ENCODE measurements at places on chromosomes 7 and 10.

DNA sequence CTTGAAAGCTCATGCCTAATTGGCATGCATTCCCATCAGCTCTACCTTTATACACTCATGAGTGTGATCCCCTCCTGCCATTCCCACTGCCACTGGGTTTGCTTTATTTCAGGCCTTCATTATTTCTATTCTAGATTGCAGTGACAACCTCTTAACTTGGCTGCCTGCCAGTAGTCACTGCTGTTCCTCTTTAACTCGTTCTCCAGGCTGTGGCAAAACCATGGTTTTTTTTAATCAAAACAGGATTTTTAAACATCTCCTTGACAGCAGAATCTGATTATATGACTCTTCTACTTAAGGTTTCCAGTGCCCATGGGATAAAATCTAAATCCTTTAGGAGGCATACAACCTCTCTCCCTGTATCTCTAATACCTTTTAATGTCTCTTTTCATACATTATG is 223.7 kb upstream of the PCDH15 start:
- peak; percentile 27 for DNase-seq

GRCh38 chr10:102927311-102928010 is 9.4 kb downstream of the CNNM2 start:
- no peak for DNase-seq

GRCh38 chr7:28298870-28299518 is 113.3 kb upstream of the CREB5 start:
- DNase-seq, result peak; percentile 86

GRCh38 chr7:8295638-8296361 is 33.8 kb upstream of the ICA1 start:
- DNase-seq, result peak; percentile 95

DNA sequence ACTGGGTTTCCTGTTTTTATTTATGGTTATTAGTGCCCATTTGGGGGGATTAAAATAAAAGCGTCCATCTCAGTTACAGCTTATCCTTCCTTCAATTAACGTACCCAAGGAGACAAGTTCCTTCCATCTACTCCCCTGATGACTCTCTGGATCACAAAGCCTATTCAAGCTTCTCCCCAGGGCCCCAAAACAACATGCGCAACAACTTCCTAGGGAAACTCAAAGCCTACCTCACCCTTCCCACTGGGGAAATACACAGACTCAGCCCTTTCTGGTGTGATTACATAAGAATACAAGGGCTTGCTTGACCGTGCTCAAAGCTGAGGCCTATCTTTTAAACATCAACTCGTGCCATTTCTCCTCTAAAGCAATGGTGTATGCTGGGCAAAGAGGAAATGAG is 112.4 kb downstream of the CDK6 start:
- no peak for DNase-seq

GRCh38 chr7:75640201-75640600 is 98.5 kb downstream of the HIP1 start:
- DNase-seq, result no peak

DNA sequence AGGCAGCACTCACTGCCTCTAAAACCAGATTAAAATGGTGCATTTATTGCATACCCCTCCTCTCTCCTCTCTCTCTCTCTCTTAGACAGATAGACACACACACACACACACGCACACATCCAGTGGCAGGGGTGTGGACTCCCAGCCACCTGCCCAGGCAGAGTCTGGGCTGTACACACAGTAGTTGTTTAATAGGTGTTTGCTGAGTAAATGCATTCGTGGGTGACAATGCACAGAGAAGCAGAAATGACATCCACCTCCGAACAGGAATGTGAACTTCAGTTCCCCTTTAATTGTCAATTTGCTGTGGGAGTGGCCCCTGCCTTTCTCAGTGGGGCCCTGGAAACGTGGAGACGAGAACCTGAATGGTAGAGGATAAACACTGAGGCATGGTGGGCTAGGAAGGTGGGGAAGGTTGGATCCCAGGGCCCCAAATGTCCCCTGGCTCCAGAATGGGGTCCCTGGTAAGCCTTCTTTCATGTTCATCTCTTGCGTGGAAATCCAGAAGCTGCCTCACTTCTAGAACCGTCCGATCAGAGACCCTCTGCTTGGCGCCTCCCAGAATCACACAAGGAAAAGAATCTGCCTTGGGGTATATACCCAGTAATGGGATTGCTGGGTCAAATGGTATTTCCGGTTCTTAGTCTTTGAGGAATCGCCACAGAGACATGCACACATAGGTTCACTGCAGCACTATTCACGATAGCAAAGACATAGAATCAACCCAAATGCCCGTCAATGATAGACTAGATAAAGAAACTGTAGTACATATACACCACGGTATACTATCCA is 58.5 kb upstream of the ECHDC3 start:
- no peak for DNase-seq

- DNase-seq, result no peak
Measured at GRCh38 chr7:26182283-26182682, 18.3 kb downstream of the HNRNPA2B1 start.

- no peak for DNase-seq
Measured at GRCh38 chr7:130945411-130945811, 211.4 kb upstream of the KLF14 start.

DNA sequence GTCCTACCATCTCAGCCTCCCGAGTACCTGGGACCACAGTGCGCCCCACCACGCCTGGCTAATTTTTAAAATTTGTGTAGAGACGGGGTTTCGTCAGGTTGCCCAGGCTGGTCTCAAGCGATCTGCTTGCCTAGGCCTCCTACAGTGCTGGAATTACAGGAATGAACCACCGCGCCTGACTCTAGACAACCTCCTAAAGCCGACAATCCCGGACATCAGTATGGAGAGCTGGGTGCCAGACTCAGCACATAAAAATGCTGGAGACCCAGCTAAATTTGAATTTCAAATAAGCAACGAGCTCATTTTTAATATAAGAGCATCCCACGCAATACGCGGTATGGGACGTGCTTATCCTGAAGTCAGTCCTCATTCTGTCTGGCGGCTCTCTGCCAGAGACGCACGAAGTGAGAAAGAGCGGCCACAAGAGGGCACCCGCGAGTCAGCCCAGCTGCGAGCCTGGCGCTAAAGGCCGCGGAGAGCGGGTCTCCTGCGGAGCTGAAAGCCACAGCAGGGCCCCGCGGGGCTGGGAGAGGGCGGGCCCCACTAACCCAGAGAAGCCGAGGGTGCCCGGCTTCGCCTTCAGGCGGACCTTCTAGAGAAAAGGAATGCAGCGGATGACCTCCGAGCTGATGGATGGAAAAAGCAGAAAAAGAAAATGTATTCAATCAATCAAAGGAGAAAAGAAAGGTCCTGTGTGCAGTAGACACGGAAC is 7.0 kb downstream of the CALY start:
- DNase-seq, result peak; percentile 72

GRCh38 chr7:78073609-78074382 is 275.2 kb downstream of the PHTF2 start:
- no peak for DNase-seq

- peak; percentile 22 for DNase-seq
Measured at GRCh38 chr7:88638583-88638982, 120.9 kb upstream of the ZNF804B start.

DNA sequence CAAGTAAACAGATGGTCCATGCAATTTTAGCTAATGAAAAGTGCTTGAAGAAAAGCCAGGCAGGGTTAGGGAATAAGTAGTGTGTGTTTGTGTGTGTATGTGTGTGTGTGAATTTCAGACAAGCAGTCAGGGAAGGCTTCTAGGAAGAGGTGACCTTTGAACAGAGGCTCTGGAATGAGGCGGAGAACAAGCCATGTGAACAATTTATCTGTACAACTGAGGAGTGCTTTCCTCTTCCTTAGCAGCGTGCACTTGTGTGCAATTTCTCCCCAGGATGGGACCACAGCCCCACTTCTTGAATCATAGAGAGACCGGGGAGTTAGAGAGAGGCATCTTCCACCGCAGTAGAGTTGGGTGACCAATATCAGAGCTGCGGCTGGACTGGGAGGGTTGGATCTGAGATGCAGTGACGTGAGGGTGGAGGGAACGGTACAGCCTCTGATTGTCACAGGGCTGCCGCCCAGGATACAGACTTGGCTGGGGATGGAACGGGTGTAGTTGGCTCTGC is 69.2 kb upstream of the FAM171A1 start:
- no peak for DNase-seq

- DNase-seq, result no peak
Measured at GRCh38 chr7:158001621-158002320, 585.9 kb downstream of the PTPRN2 start.

DNA sequence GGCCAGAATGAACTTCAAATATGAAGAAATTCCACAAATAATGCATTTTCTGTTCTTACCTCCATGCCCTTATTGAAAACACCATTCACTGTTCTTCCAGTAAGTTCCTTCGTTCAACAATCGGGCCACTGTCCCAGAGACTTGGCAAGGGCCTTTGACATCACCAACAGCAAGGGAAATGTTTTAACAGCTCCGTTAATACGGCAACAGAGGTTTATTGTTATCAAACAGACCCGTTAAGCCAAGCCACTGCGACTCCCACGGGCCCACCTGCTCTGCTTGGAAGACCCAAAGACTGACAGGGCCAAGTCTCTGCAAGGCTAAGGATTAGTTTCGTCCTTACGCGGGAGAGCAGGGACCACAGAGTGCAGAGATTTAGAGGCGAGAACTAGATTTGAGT is 43.4 kb upstream of the LYZL1 start:
- peak; percentile 98 for DNase-seq

- DNase-seq, result no peak
Measured at GRCh38 chr10:133292919-133293809, 15.5 kb downstream of the TUBGCP2 start.

GRCh38 chr7:34452363-34452762 is 205.7 kb upstream of the NPSR1 start:
- no peak for DNase-seq

GRCh38 chr7:151342102-151342646 is 562 bp downstream of the NUB1 start:
- peak; percentile 20 for DNase-seq

DNA sequence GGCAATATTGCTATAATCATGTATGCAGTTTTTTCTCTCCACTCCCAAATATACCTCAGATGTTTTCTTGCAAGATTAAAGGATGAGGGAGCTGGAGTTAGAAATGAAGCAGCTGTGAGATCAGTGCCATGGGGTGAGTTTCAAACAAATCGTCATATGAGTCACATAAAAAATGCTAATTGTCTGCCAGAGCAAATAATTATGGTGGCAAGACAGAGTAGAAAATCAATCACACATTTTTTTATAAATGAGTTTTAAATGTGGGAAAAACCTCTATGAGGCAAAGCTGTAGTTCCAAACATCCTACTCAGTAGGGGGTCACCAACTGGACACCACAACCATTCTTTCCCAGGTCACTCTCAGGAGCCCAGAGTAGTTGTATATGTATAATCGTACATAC is 55.3 kb downstream of the CH25H start:
- DNase-seq, result no peak

- no peak for DNase-seq
Measured at GRCh38 chr10:23399701-23400144, 39.2 kb upstream of the OTUD1 start.

GRCh38 chr7:28767356-28767755 is 190.8 kb downstream of the TRIL start:
- DNase-seq, result no peak

- no peak for DNase-seq
Measured at GRCh38 chr10:31358688-31359330, 39.8 kb downstream of the ZEB1 start.

DNA sequence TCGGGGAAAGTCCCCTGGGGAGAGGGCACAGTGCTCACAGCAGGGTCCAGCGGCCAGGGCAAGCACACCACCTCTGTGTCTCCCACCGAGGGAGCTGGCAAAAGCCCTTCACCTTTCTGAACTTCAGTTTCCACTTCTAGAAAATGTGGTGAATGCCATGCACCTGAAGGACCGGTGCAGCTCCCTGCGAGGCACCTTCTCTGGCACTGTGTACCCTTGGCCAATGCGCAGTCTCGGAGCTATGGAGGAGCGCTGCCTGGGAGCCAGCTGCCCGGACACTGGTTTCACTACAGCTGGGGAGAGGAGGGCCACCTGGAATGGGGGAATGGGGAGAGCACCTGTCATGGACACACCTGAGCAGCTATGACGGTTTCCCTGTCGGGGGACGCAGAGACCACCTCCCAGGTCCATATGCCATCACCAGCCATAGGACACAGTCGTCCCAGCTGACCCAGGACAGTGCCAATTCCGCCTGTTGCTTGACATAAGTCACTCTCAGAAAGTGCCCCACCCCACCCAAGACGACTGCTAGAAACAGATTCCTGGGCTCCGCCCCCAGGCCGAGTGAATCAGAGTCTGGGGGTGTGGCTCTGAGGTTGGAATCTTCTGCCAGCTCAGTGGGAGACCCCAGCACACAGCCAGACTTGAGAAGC is 16.8 kb downstream of the RASGEF1A start:
- DNase-seq, result no peak

DNA sequence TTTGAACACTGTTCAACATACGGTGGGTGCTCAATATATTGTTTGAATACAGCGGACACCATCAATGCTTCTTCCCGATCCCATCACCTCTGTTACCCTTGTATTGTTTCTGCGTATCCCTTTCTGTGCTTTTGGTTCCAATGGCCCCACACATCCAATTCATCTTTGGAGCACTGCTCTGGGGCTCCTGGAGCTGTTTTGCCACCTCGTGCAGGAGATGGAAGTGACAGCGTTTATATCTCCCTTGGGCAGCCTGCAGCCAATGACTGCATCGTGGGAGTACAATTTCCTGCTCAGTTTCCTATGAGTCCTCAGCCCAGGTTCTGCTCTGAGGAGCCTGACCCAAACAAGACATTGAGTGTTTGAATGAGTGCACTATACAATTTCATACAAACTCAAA is 50.2 kb upstream of the PIK3CG start:
- no peak for DNase-seq

DNA sequence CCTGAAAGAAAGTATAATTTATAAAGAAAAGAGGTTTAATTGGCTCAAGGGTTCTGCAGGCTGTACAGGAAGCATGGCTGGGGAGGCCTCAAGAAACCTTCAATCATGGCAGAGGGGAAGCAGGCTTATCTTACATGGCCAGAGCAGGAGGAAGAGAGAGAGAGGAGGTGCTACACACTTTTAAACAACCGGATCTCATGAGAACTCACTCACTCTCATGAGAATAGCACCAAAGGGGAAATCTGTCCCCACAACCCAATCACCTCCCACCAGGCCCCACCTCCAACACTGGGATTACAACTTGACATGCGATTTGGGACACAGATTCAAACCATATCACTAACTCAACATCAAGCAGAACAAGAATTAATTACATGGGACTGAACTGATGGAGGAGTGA is 6.9 kb upstream of the ZNF485 start:
- no peak for DNase-seq

DNA sequence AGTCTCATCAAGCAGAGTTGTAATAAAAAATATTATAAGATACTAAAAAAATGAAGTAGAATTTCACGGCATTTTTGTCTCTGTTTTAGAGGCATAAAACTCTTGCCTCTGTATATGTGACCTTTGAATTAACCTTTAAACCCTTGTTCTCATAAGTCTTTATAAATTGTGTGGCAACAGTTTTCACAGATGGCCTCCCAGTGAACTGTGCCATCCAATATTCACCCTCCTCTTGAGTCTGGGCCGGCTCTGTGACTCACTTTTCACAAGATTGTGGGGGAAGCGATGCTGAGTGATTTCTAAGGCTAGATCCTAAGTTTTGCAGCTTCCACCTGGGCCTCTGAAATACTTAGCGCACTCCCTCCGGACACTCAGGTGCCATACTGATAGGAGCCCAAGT is 4.6 kb upstream of the USP6NL start:
- no peak for DNase-seq

All from pons (tissue), 1 donor.